ENCODE measurements at places on chromosomes 2 and 18.

- H3K36me3 ChIP-seq: no peaks in the 10 kb centered on the region
- no peak for DNase-seq
- no peaks in the 10 kb centered on the region for H3K27me3 ChIP-seq
- peaks cover 3% of the 10 kb centered on the region for H3K4me1 ChIP-seq
- H3K27ac ChIP-seq: no peak overlapping the region
Measured at GRCh38 chr2:2704428-2705090, 373.5 kb upstream of the MYT1L start.

- no peak overlapping the region for H3K4me3 ChIP-seq
- no peaks in the 10 kb centered on the region for H3K36me3 ChIP-seq
- H3K4me1 ChIP-seq: no peaks in the 10 kb centered on the region
- no peak for DNase-seq
- no peak overlapping the region for H3K27ac ChIP-seq
- H3K27me3 ChIP-seq: no peaks in the 10 kb centered on the region
Measured at GRCh38 chr18:53843763-53844162, 380.7 kb downstream of the MBD2 start.

DNA sequence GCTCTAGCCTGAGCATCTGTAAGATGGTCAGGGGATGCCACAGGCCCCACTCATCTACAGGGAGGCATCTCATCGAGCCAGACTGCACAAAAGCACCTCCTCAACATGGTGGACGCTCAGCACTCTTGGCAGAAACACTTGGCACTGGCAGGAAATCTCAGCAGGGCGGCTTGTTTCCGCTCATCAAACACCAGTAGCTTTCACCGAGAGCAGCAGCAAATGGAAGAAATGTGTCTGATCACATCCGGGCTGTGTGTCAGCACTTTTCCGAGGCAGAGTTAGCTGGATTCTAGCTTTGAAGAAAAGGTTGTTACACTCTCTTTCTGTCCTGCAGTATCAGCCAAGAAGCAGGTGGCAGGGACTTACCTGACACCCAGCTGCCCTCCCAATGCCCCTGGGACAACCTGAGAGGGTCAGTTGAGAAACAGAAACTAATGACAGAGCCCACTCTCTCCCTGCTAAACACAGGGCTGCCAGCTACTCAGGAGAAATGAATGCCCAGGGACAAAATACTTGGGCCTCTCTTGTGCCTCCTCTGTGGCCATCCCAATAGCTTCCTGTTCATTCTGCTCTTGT, 68.9 kb upstream of the FZD7 start:
- no peak overlapping the region for H3K4me3 ChIP-seq
- peak; percentile 53 for DNase-seq
- no peaks in the 10 kb centered on the region for H3K4me1 ChIP-seq
- H3K27me3 ChIP-seq: peaks cover 2% of the 10 kb centered on the region

DNA sequence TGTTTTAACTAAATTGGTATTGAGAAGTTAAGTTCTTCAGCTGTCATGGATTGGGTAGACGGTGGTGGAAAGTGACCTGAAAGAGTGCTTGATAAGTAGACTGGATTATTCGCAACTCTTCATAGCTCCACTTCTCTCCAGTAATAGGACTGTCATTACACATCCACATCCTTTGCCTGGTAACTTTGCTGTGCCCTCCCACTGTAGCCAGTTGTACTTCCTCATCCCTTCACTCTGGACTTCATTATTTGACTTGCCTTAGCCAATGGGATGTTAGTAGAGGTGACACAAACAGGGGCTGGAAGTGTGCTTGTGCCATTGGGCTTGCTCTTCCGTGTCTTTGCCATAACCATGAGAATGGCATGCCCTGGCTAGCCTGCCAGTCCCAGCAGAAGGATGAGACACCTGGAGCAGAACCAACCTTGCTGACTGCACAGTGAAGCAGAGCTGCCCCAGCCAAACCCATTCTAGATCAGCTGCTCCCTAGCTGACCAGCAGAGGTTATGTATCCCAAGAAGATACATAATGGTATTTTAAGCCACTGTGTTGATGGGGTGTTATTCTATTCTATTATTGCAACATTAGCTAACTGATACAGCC, 16.9 kb downstream of the QPCT start:
- H3K27me3 ChIP-seq: peaks cover 51% of the 10 kb centered on the region
- no peak for DNase-seq
- no peaks in the 10 kb centered on the region for H3K4me1 ChIP-seq
- no peaks in the 10 kb centered on the region for H3K36me3 ChIP-seq
- H3K4me3 ChIP-seq: no peak overlapping the region

- H3K4me1 ChIP-seq: peaks cover 36% of the 10 kb centered on the region
- no peak overlapping the region for H3K27ac ChIP-seq
- no peaks in the 10 kb centered on the region for H3K36me3 ChIP-seq
- no peak for DNase-seq
Measured at GRCh38 chr2:109058191-109058632, 69.2 kb upstream of the EDAR start.
